ENCODE measurements at places on chromosomes 3 and 15. TPM values are rescaled to one million over a fixed set of nuclear protein-coding genes. Genes with fewer than 3 reads are reported as not detected.

DNA sequence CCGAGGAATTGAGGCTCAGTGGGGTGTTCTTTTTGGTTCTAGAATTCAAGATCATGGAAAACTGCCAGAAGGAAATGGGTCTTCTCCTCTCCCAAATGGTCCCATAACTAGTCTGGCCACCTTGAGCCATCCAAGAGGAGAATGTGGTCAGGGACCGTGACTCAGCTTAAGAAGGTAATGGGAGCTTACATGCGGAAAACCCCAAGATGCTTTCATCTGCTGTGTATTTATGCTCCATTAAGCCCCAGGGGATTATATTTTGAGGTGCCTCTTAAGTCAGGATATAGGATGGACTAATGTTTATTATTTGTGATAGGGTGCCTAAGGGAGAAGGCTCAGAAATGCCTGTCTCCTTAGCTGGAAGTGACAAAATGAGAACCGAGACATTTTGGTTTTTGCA lies 39.2 kb upstream of the DLG1 start:
- no peaks in the 10 kb centered on the region for H3K36me3 ChIP-seq
- no peaks in the 10 kb centered on the region for H3K4me1 ChIP-seq
- H3K27ac ChIP-seq, result no peak overlapping the region
- no peak overlapping the region for H3K4me3 ChIP-seq
- no peak for DNase-seq
- H3K27me3 ChIP-seq, result no peaks in the 10 kb centered on the region

DNA sequence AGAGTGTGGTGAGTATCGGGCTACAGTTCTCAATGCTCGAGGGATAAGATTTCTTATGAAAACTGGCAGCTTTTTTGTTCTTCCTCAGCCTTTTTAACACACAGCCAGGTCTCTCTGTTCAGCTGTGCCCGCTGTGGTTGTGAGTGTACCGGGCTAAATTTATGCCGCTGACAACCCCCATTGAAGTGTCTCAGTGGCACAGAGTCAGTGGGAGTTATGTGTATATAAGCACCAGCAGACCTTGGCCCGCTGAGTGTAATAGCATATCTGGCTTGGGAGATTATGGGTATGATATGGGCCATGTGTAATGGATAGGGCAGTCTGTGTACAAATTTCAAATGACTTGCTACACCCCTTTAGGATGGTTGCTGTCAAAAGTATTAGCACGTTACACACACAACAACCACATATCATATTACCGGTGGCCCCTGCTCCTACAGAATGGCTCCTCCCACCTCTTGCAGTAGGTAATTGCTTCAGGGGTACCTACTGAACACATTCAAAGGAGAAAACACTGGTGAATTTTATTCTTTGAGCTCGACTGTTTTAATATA lies 26.9 kb upstream of the NR2F2 start:
- no peak for DNase-seq
- no peaks in the 10 kb centered on the region for H3K36me3 ChIP-seq
- H3K27me3 ChIP-seq, result no peaks in the 10 kb centered on the region
- no peak overlapping the region for H3K4me3 ChIP-seq
- H3K27ac ChIP-seq, result no peak overlapping the region

DNA sequence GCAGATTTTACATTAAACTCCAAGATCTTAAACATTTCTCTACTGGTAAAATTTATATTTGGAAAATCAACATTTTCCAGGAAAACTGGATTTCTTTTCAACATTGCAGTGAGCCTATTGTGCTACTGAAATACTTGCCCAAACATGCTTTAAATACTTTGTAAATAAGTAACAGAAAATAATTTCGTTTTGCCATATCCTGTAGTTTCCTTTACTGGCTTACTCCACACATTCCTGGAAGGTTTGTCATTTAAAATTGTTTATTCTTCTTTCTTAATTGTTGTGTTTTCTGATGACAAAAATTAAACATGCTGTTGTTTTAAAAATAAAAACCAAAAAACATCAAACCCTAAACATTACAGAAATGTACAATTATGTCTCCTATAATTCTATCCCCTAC lies 22.0 kb downstream of the ACAD11 start:
- H3K36me3 ChIP-seq, result peaks cover 13% of the 10 kb centered on the region
- no peak overlapping the region for H3K27ac ChIP-seq
- no peaks in the 10 kb centered on the region for H3K27me3 ChIP-seq
- H3K4me1 ChIP-seq, result no peaks in the 10 kb centered on the region
- DNase-seq, result no peak

- H3K4me3 ChIP-seq, result no peak overlapping the region
- no peaks in the 10 kb centered on the region for H3K36me3 ChIP-seq
- peaks cover 81% of the 10 kb centered on the region for H3K4me1 ChIP-seq
- H3K27me3 ChIP-seq, result no peaks in the 10 kb centered on the region
These were observed 178.2 kb downstream of the TNIK start for GRCh38 chr3:171282041-171282440.

DNA sequence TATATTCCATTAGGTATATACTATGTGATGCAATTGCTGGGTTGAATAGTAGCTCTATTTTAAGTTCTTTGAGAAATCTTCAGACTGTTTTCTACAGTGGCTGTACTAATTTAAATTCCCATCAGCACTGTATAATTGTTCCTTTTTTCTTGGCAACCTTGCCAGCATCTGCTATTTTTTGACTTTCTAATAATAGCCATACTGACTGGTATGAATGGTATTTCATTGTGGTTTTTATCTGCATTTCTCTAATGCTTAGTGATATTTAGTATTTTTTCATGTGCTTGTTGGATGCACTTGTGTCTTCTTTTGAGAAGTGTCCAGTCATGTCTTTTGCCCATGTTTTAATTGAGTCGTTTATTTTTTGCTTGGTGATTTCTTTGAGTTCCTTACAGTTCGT lies 145.1 kb upstream of the PLSCR5 start:
- DNase-seq, result no peak
- H3K4me1 ChIP-seq, result no peaks in the 10 kb centered on the region
- H3K27ac ChIP-seq, result no peak overlapping the region
- no peaks in the 10 kb centered on the region for H3K27me3 ChIP-seq
- no peaks in the 10 kb centered on the region for H3K36me3 ChIP-seq
- H3K4me3 ChIP-seq, result no peak overlapping the region

GRCh38 chr3:172210355-172210754 lies 171.0 kb downstream of the FNDC3B start:
- no peak overlapping the region for H3K27ac ChIP-seq
- no peaks in the 10 kb centered on the region for H3K27me3 ChIP-seq
- H3K4me1 ChIP-seq, result no peaks in the 10 kb centered on the region
- no peak overlapping the region for H3K4me3 ChIP-seq

- no peaks in the 10 kb centered on the region for H3K4me1 ChIP-seq
- no peaks in the 10 kb centered on the region for H3K36me3 ChIP-seq
- H3K27ac ChIP-seq, result no peak overlapping the region
These were observed 183.1 kb downstream of the CHST2 start for GRCh38 chr3:143302638-143303171.

DNA sequence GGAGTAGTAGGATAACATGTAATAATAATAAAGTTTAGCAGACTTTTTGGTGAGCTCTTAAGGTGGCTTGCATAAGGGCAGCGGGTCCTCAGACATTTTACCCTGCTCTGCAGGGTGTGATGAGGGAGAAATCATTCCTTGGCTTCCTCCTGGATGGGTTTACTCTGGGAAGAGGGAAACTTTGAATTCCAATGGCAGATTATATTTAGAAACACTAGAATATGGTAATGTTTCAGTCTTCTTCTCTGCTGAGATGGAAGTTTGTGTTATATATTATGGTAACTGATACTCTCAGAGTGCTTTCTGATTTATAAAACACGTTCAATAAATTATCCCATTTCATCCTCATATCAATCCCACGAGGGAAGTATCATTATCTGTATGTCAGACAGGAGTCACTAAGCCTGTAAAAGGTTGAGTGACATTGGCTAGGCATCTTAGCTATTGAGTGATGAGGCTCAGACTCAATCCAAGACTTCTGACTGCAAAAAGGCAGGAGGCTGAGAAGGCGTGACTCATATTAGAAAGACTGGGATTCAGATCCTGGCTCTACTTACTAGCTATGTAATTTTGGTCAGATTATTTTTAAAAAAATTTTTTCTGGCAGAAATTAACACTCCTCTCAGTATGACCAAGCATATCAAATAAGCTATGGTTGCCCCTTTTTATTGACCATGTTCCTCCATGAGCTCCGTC lies 19.3 kb downstream of the PDIA5 start:
- no peak overlapping the region for H3K4me3 ChIP-seq
- DNase-seq, result no peak
- H3K27me3 ChIP-seq, result no peaks in the 10 kb centered on the region
- H3K4me1 ChIP-seq, result peaks cover 9% of the 10 kb centered on the region

Gene HESX1
- total RNA-seq, result not detected

Measured in CD4-positive, alpha-beta memory T cell (primary cell).